Caudate nucleus (tissue), 63 donors: ENCODE measurements at places on chromosomes 1 and 21.
A peak's percentile ranks its signal among the peaks of the same experiment; 100 is the strongest.

GRCh38 chr1:156524481-156524869, 23.9 kb upstream of the MEF2D start:
- no peak for DNase-seq

DNA sequence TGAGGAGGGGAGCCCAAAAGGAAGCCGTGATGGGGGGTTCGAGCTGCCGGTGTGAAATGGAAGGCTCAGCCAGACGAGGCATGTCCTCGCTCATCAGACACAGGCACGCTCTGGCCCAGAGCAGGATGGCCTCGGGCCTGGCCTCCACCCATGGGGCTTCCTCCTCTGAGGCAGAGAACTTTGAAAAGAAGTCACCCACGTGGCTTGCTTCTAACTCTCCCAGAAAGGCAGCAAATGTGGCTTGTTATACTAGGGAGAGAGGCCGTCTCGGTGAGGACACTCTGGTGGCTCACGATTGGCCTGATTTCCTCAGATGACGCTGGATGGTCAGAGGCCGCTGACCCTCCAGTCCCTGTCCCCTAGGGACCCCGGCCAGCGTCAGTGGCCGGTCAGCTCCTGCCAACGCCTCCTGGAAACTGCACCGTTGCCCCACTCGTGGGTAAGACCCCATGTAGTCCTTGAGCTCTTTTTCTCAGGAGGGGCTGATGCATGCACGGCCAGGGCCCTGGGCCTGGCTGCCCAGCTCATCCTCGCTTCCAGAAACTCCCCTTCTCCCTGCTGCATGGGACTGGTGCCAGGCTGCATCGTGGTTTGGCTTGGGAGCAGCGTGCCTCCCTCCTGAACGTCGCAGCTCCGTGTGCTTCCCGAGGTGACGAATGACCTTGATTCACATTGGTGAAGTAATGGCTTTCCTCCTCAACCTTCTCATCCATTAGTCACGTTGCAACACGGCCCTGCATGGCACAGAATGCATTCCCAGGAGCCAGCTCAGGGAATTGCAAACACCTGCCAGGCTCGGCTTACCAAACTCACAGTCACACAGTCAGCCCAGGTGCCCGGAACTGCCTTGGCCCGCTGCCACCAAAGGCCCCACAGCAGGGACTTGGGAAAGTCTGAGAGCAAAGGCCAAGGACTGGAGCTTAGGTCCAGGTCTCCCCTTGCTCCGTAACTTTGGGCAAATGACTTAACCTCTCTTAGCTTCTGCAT, 58.8 kb downstream of the TOMM20 start:
- DNase-seq: no peak

- no peak for DNase-seq
Measured at GRCh38 chr1:197470330-197470729, 202.3 kb downstream of the CRB1 start.

DNA sequence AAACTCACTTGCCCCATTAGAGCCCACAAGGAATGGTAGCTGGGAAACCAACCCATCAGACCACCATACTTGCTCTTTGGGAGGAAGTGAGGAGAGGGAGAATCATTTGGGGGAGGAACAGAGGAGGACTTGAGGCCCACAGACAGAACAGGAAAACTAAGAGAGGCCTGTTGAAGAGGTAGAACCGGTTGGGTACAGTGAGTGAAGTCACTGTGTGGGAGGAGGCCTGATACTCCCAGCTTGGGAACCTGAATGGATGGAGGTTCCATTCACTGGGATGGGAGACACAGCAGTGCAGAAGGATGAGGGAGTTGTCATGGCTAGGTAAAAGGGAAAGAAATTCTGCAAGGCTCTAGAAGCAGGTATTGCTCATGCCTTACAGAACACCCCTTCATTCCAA, 63.4 kb upstream of the PSEN2 start:
- DNase-seq: no peak

DNA sequence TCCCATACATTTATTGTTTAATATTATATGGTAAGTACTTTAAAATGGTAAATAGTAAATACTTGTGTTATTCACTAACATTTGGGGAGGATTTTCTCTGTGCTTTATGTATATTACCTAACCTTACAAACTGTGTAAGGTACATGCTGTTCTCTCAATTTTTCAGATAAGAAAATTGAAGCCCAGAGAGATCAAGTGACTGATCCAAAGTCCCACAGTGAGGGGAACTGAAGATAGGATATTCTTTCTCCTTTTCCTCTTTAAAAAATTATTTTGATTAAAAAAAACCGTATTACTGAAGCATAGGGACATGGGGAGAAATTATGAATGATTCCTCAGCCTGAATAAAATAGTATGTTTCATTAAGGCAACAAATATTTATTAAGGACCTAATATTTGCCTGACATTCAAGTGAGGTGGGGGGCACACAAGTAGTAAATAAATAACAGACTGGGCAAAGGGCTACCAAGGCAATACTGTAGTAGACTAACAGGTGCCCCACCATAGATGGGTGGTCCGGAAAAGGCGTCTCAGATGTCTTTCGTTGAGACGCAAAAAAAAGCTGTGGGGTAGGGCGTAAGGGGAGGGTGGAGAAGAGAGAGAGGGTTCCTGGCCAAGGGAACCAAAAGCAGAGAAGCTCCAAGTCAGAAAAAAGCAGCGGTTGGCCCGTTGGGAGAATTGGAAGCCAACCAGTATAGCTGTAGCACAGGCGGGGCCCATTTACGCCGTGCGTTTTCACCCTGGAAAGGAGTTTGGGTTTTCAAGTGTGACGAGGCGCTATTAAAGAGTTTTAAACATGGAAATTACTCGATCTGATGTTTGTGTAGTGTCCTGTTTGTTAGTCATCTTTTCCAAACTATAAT, 944 bp upstream of the AGO3 start:
- DNase-seq: peak; percentile 32

GRCh38 chr1:155199792-155200191, 7.9 kb downstream of the THBS3 start:
- DNase-seq: no peak

DNA sequence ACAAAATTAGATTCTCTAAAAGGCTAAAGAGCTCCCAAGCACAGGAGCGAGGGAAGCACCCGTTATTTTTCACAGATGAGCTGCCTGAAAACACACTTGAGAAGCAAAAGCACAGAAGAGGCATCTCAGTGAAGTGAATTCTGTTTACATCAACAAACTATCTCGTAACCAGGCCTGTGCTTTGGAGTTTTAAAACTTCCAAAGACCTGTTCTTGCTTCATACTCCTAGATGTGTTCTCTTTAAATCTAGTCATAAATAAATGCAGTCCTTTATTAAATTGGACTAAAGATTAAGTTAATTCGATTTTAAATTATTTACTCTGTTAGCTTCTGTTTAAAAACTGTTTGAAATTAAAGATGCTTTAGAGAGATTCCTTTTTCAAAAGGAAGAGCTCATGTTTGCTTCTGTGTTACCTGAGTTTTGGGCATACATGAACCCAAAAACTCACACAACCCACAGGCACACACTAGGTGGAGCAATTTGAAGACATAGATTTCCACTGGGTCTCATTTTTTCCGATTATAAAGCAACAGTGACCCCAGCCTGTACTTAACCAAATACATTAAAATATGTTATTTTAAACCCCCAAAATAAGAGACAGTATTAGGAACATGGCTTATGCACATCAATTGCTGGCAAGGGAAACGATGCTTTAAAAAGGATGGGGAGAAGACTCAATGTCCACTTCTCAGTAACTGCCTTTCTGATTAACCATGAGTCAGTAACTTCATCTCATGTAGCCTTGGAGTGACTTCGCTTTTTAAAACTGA, 648.2 kb downstream of the SMYD3 start:
- no peak for DNase-seq

- peak; percentile 94 for DNase-seq
Measured at GRCh38 chr1:211133836-211134669, at the start of gene KCNH1. Gene KCNH1, minus strand, starts transcription at chr1:211134148. Its CDS starts 203 bp downstream, at chr1:211133945.

DNA sequence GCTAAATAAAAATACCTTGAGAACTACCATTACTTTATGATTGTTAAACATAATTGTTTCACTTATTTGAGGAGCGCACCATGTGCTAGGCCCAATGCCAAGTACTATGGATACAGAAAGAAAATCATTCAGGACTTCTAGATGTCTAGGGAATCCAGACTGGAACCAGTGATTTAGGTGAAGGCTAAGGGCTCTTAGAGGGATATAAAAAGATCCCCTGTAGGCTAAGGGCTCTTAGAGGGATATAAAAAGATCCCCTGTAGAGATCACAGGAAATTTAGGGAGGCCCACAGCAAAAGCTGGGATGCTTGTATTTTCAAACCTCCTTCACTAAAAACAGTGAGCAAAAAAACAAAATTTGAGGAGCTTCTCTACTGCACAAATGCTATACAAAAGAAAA, 6.7 kb downstream of the TOR1AIP2 start:
- no peak for DNase-seq

DNA sequence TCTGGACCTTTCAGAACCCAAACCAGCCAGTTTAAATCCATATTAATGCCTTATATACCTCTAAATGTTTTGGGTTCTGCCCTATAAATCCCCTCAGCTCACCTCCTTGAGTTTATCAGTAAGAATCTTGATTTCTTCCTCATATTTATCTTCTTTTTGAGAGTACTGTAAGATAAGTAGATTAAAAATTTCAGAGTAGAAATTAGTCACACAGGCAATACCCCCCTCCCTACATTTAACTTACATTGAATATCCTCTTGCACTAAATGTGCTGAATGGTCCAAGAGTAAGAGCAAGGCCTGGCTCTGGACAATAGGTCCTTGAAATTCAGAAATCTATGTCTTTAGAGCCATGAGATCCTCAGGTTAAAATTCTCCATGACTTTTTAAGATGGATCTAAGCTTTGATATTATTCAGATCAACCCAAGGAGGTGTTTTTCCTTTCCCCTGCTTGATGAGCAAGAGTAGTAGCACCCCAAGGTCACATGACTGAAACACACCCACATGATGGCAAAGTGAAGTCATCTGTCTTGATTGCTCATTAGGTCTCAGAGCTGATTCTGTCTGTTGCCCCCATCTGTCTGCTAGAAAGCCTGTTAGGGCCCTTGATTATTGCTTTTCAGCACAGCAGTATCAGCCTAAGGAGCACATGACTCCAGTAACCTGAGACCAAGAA, 15.8 kb upstream of the NUP210L start:
- no peak for DNase-seq

DNA sequence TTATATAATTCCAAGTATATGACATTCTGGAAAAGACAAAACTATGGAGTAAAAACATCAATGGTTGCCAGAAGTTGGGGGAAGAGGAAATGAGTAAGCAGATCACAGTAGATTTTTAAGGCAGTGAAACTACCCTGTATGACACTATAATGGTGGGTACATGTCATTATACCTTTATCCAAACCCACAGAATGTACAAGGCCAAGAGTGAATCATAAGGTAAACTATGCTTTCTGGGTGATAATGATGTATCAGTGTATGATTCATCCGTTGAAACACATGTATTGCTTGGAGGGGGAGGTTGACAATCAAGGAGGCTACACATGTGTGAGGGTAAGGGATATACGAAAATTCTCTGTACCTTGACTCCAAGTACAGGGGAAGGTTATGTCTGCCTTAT, 862.7 kb downstream of the PLA2G4A start:
- DNase-seq: no peak

GRCh38 chr1:228275430-228276173, 67.8 kb downstream of the OBSCN start:
- DNase-seq: no peak

DNA sequence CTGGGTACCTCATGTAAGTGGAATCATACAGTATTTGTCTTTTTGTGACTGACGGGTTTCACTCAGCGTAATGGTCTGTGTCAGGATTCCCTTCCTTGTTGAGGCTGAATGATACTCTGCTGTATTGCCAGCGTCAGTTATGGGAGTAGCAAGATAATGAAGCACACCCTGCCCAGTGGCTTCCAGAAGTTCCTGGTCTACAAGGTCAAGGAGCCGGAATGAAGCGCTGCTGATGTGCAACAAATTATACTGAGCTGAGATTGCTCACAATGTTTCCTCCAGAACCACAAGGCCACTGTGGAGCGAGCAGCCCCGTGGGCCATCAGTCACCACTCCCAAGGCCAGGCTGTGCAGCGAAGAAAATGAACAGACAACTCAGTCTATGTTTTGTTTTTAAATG, 24.0 kb upstream of the TDRD10 start:
- no peak for DNase-seq

DNA sequence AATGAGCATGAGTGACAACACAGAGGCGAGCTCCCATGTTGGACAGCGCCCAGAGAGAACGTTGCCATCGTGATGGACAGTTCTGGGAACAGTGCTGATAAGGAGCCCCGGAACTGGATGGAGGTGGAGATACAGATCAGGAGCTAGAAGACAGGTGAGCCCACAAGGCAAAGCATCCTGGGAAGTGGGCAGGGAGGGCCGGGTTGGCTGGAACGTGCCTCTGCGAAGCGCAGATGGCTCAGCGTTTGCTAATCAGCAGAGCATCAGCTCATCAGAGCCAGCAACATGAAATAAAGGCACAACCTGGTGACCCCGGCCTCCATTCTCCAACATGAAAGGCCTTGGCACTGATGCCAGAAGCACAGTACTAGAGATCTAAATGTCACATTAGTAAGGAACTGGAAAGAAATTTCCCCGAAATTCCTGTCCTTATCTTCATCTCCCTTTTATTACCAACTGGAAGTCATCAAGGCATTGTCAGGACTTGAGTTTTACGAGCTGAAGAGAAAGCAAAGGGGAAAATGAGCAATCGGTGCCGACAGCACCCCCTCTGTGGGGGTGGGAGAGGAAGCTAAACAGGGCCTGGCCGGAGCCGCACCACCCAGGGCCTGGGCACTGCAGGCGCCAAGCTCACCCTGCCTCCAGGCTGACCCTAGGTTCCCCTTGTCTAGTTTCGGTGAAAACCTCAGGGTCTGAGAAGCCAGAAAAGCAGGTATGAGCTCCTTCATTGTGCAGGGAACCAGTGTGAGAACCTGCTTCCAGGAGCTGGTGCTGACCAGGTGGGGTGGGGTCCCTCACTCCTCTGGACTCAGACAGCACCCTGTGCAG, 19.9 kb downstream of the ABCA4 start:
- no peak for DNase-seq

GRCh38 chr1:205191622-205192021, 19.9 kb downstream of the DSTYK start:
- DNase-seq: no peak
